ENCODE measurements at places on chromosomes 1 and 21.
A peak's percentile ranks its signal among the peaks of the same experiment; 100 is the strongest.

DNA sequence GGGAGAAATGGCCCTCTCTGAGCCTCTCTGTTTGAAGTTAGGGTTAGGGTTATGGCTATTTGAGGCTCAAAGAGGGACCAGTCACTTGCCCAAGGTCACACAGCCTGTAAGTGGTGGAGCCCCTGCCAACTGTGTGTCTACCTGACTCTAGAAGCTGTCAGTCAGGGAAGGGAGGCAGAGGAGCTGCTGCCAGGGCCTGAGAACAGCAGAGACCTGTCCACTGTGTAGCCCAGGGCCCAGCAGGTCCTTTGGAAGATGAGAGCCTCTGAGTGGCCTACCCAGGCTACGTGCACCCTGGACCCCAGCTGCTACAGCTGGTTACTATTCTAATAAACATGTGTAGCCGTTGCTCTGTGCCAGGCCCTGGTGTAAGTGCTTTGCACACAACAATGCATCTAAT lies 15.1 kb upstream of the EDN2 start:
- no peak for DNase-seq

DNA sequence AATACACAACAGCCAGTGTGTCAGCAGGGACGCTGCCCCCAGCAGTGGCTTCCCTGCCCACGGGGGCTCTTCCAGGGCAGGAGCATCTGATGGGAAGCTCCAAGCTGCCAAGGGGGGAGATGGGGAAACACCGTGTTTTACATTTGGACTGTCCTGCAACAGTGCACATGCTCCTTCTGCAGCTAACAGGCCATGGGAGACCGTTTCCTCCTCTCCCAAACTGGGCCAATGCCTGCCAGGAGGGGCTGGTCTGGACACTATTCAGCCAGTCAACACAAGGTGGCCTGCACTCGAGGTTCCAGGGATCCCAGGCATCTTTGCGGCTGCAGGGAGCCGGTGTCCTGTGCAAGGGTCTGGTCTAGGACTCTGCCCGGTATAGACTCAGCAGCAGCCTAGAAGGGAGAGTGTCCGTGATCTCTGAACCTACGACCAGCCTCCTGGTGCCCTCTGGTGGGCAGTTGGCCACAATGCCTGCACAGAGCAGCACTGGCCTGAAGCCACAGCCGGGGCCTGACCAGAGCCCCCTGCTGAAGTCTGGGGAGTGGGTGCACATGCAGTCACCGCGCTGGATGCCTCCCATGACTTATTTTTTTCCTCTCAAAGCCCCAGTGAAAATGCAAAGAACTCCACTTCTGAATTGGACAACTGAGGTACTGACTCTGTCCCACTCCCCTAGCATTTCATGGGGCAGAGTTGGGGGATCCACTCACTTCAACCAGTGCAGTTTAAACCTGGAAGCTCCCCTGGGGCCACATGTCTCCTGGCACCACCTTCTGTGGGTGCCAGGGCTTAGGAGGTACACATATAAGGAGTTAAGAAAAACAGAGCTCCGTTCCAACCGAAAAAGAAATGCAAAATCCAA lies 33.3 kb downstream of the RCC2 start:
- peak; percentile 53 for DNase-seq

DNA sequence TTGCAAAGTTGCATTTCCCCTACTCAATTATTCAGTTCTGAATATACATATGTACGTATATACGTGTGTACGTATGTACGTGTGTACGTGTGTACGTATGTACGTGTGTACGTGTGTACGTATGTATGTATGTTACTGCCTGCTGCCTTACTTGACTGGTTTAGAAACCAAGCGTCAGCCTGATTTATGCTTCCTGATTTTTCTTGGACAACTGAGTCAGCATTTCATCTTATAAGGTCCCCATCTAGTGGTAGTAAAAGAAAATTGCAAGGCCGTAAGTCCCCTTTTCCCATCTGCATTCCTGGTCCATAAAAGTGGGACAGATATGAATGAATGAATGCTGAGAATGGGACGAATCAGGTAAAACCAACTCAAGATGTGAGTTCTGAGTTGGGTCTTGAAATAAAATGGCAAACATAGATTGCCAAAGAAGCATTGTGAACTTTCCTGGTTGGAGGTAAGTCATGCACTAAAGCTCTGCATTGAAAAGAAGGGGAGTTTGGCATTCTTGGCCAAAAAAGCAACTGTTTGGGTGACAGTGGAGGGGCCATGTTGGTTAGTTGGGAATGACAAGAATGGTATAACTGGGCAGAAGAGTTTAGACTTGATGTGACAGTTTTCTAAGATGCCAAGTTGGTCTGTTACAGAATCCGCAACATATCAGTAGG lies 76.4 kb upstream of the DNAH14 start:
- DNase-seq = no peak

- no peak for DNase-seq
These were observed 179.0 kb upstream of the TNR start for GRCh38 chr1:175922254-175922881.
